Type B pancreatic cell (in vitro differentiated cells): ENCODE measurements at places on chromosomes 1 and 21.

DNA sequence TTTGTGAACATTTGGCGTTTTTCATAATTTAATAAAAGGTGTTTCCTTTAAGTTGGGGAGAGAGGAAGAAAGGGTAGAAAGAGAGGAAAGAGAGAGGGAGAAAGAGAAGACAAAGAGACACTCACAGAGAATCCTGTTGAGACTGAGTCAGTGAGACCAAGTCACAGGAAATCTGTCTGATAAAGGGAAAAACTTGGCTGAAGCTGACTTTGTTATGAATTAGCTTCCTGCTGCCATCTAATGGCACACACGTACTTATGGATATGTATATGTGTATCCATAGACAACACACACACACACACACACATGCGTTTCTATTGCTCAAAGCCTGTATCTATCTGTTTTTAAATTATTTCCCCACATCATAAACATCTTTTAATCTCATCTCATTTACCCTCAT is 42.5 kb upstream of the DISC1 start:
- H3K4me1 ChIP-seq: no peaks in the 10 kb centered on the region
- no peaks in the 10 kb centered on the region for H3K36me3 ChIP-seq
- no peak overlapping the region for H3K27ac ChIP-seq
- H3K27me3 ChIP-seq: no peaks in the 10 kb centered on the region

DNA sequence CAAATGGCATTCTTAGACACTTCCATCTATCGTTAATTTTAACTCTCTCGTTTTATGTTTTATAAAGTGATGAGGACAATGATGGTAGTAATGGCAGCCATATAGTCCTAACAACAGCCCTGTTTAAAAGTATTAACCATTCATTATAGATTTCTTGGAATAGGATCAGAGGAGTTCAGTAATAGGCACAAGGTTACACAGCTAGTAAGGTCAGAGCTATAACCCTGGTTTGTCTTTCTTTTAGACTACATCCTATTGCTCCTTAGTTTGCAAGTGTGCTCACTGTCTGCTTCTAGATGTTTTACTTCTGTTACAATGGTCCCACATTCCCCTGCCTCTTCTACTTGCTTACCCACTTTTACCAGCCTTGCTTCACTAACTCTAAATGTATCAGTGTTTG is 50.9 kb downstream of the TLCD4 start:
- H3K27me3 ChIP-seq: no peaks in the 10 kb centered on the region
- peaks cover 10% of the 10 kb centered on the region for H3K4me1 ChIP-seq
- H3K4me3 ChIP-seq: no peak overlapping the region
- no peak for DNase-seq
- H3K36me3 ChIP-seq: peaks cover 3% of the 10 kb centered on the region

- H3K4me3 ChIP-seq: peak overlapping the region; percentile 79
- H3K36me3 ChIP-seq: no peaks in the 10 kb centered on the region
- peak overlapping the region; percentile 95 for H3K27ac ChIP-seq
- H3K27me3 ChIP-seq: no peaks in the 10 kb centered on the region
Measured at GRCh38 chr1:174965362-174966007, 34.3 kb upstream of the CACYBP start.

- peaks cover 18% of the 10 kb centered on the region for H3K4me1 ChIP-seq
- H3K27ac ChIP-seq: no peak overlapping the region
- DNase-seq: peak; percentile 75
- H3K36me3 ChIP-seq: no peaks in the 10 kb centered on the region
Measured at GRCh38 chr1:116910379-116911187, 867 bp downstream of the PTGFRN start.

- no peaks in the 10 kb centered on the region for H3K4me1 ChIP-seq
- DNase-seq: no peak
- no peaks in the 10 kb centered on the region for H3K36me3 ChIP-seq
- H3K27me3 ChIP-seq: no peaks in the 10 kb centered on the region
- H3K4me3 ChIP-seq: no peak overlapping the region
Measured at GRCh38 chr1:90274376-90274775, 279.5 kb downstream of the ZNF326 start.

GRCh38 chr1:114554577-114554976 is 26.8 kb downstream of the BCAS2 start:
- no peaks in the 10 kb centered on the region for H3K4me1 ChIP-seq
- no peak overlapping the region for H3K27ac ChIP-seq
- H3K36me3 ChIP-seq: no peaks in the 10 kb centered on the region

DNA sequence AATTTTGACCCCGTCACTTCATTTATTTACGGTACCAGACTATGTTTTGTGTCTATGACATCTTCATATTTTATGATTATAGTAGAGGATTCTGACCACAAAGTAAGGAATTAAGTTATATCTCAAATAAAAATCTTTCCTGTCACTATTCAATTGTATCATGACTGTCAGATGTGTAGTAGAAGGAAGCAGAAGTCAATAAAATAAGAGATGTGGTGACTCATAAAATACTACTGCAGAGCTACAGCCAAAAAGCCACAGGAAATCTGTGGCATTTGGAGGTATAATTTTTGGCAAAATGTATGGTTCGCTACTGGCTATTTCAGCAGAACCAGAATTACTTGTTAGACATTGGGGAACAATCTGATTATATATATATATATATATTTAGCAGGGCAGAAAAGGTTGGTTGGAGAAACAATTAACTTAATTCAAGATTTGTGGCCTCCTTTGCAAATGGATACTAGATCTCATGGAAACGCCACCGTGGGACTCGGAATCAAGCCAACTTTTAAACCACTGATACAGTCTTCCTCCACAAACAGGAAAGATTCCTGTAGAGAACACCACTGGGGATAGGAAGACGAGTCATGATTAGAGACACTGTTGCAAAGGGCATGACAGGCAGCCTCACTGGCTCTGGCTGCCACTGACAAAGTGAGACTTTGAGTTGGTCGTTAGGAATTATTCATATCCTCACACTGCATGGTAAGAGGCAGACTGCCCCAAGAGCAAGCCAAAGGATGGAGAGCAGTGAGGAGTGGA is 5.1 kb downstream of the FCRL2 start:
- H3K4me3 ChIP-seq: no peak overlapping the region
- no peak overlapping the region for H3K27ac ChIP-seq
- no peak for DNase-seq
- H3K36me3 ChIP-seq: no peaks in the 10 kb centered on the region
- no peaks in the 10 kb centered on the region for H3K4me1 ChIP-seq

GRCh38 chr1:232985882-232986526 is 35.6 kb downstream of the NTPCR start:
- peaks cover 8% of the 10 kb centered on the region for H3K36me3 ChIP-seq
- peaks cover 16% of the 10 kb centered on the region for H3K4me1 ChIP-seq

DNA sequence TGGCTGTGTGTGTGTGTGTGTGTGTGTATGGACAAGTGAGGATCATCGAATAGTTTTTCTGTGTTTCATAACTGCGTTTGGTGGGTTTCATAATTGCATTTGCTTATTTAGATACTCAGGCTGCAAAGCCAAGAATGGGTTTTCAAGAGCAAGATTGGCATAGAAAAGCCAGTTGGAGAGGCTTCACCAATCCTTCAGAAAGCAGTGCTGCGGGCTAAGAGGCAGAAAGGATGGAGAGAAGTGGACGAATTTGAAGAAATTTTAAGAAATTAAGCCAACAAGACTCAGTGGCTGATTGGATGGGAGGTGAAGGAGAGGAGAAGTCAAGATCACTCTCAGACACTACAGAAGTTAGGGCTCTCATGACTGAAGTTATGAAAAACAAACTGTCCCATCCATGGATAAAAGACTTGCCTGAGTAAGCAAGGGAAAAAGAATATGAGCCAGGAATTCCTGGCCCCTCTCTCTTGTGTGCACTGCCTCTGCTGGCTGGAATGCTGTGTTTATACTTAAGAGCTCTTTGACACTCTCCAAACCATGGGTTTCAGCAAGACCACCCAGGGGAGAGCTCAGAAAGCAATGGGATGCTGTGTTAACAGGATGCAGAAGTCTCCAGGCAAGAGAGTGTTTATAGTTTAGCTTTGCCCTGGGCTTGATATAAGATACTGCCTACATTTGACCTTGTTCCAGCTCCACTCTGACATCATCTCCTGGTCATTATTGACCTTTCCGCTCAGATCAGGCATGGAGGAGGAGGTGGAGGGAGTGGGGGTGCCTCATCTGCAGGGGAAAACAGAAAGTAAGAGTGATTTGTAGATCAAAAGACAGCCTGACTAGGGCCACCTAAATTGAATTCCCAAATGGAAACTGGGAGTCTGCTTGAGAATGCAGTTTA is 232.0 kb upstream of the PLXNA2 start:
- peak overlapping the region; percentile 10 for H3K4me3 ChIP-seq
- peaks cover 8% of the 10 kb centered on the region for H3K27me3 ChIP-seq
- peak overlapping the region; percentile 24 for H3K27ac ChIP-seq
- no peak for DNase-seq

DNA sequence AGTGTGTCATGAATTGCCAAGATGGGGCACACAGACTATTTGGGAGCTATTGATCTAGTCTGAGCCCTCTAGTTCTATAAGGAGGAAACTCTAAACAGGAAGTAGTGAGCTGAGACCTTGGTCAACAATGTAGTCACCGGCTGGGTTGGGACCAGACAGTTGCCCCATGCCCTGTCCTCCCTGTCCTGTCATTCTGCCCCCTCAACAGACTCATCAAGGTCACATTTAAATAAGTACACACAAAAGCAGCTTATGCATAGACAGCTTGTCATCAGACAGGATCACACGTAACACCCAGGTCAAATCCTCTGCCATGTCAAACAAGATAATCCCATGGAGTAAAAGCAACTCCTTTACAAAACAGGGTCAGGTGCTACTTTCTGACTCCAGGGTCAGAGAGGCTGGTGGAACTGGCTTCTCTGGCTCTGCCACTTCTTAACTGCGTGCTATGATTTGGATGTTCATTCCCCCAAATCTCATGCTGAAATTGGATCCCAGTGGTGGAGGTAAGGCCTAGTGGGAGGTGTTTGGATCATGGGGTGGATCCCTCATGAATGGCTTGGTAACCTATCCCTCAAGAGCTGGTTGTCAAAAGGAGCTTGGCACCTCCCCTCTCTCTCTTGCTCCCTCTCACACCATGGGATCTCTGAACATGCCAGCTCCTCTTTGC is 128.9 kb downstream of the HIVEP3 start:
- no peak overlapping the region for H3K4me3 ChIP-seq
- no peaks in the 10 kb centered on the region for H3K36me3 ChIP-seq
- peaks cover 12% of the 10 kb centered on the region for H3K27me3 ChIP-seq

GRCh38 chr1:100364697-100365096 is 12.4 kb downstream of the CDC14A start:
- H3K4me1 ChIP-seq: peaks cover 25% of the 10 kb centered on the region
- no peak for DNase-seq
- peaks cover 35% of the 10 kb centered on the region for H3K36me3 ChIP-seq
- H3K27ac ChIP-seq: peak overlapping the region; percentile 5
- H3K27me3 ChIP-seq: no peaks in the 10 kb centered on the region

DNA sequence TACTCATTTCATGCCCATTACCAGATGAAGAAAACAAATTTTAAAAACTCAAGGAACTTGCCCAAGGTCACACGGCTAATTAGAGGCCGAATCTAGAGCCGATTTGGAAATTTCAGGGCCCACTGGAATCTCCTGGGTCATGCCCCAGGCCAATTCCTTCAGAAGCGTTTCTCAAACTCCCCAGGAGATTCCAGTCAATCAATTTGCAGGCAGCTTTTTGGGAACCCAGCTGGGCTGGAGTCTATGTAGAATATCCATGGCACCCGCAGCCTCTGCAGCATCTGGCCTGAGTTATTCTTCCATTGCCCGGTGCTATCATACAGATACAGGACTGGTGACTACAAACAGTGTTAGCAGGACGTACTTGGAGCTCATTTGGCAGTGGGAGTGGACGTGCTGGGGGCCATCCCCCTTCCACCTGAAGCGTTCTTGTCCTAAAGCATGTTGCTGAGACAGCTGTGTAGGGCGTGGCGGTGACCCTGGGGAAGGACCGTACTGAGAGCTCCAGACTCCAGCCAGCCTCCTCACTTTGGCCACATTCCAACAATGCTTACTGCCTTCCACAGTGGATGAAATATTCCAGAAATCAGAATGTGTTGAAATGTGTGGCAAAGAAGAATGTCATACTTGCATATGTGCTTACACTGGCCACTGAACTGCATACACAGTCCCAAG is 38.3 kb downstream of the ABCG1 start:
- peaks cover 22% of the 10 kb centered on the region for H3K4me1 ChIP-seq
- peaks cover 15% of the 10 kb centered on the region for H3K27me3 ChIP-seq
- no peak overlapping the region for H3K27ac ChIP-seq
- no peak overlapping the region for H3K4me3 ChIP-seq
- no peak for DNase-seq
- no peaks in the 10 kb centered on the region for H3K36me3 ChIP-seq

GRCh38 chr1:13808729-13809131 is 108.7 kb downstream of the PRDM2 start:
- H3K27ac ChIP-seq: no peak overlapping the region
- H3K27me3 ChIP-seq: no peaks in the 10 kb centered on the region

- no peaks in the 10 kb centered on the region for H3K36me3 ChIP-seq
- no peak overlapping the region for H3K27ac ChIP-seq
- H3K4me3 ChIP-seq: no peak overlapping the region
- H3K27me3 ChIP-seq: no peaks in the 10 kb centered on the region
Measured at GRCh38 chr1:91623020-91623419, 122.4 kb downstream of the CDC7 start.
